Mesangial cell (primary cell): ENCODE measurements at places on chromosomes 11 and 22. TPM values are rescaled to one million over a fixed set of nuclear protein-coding genes. Genes with fewer than 3 reads are reported as not detected.

OR8D4 gene
- total RNA-seq: not detected in 2 replicates

RDX gene
- 31.3 and 41.4 TPM in 2 replicates for total RNA-seq

IL18 gene
- 19.9 and 54.5 TPM in 2 replicates for total RNA-seq

OR5B12 gene
- not detected in 2 replicates for total RNA-seq

OR8B12 gene
- total RNA-seq: not detected in 2 replicates

MPEG1 gene
- not detected in 2 replicates for total RNA-seq

GLB1L2 gene
- total RNA-seq: 6.2 and 9.4 TPM in 2 replicates

OR4C46 gene
- not detected in 2 replicates for total RNA-seq

ANO5 gene
- total RNA-seq: 0.76 and 0.98 TPM in 2 replicates

RAB6A gene
- total RNA-seq: 85.2 and 110 TPM in 2 replicates

SCT gene
- 3.5 TPM in 1 of 2 replicates, not detected in the other for total RNA-seq

FAM76B gene
- 6.6 and 8.1 TPM in 2 replicates for total RNA-seq

GGTLC2 gene
- not detected in 2 replicates for total RNA-seq

CLDN5 gene
- total RNA-seq: 0.13 TPM in 1 of 2 replicates, not detected in the other

CNTN5 gene
- total RNA-seq: 0.16 and 1.5 TPM in 2 replicates

PLAAT2 gene
- total RNA-seq: 0.16 TPM in 1 of 2 replicates, not detected in the other

FGF3 gene
- total RNA-seq: not detected in 2 replicates

CABP4 gene
- total RNA-seq: not detected in 2 replicates

PRR33 gene
- not detected in 2 replicates for total RNA-seq

SYT13 gene
- total RNA-seq: 5.5 and 11.9 TPM in 2 replicates

SCUBE1 gene
- under 0.01 TPM in 1 of 2 replicates, not detected in the other for total RNA-seq

CRYAB gene
- 12.7 and 45.5 TPM in 2 replicates for total RNA-seq

TPBGL gene
- 0.33 and 0.63 TPM in 2 replicates for total RNA-seq

MUC5B gene
- total RNA-seq: not detected in 2 replicates

MMP12 gene
- not detected in 2 replicates for total RNA-seq

ANKRD49 gene
- total RNA-seq: 3.7 and 5.2 TPM in 2 replicates

GRIA4 gene
- not detected in 2 replicates for total RNA-seq

NCF4 gene
- total RNA-seq: not detected in 2 replicates

LARGE1 gene
- total RNA-seq: 9.8 and 20.4 TPM in 2 replicates

SUSD2 gene
- total RNA-seq: 0.16 and 1.8 TPM in 2 replicates

TMEM179B gene
- total RNA-seq: 63.1 and 78.8 TPM in 2 replicates
